ENCODE measurements at places on chromosomes 11 and 22. TPM values are rescaled to one million over a fixed set of nuclear protein-coding genes. Genes with fewer than 3 reads are reported as not detected.

- peaks cover 28% of the 10 kb centered on the region for H3K4me1 ChIP-seq
- H3K27ac ChIP-seq = peak overlapping the region; percentile 90
- DNase-seq = peak; percentile 62
- H3K36me3 ChIP-seq = peaks cover 17% of the 10 kb centered on the region
Measured at GRCh38 chr11:123742031-123742723, 717 bp upstream of the ZNF202 start.

DNA sequence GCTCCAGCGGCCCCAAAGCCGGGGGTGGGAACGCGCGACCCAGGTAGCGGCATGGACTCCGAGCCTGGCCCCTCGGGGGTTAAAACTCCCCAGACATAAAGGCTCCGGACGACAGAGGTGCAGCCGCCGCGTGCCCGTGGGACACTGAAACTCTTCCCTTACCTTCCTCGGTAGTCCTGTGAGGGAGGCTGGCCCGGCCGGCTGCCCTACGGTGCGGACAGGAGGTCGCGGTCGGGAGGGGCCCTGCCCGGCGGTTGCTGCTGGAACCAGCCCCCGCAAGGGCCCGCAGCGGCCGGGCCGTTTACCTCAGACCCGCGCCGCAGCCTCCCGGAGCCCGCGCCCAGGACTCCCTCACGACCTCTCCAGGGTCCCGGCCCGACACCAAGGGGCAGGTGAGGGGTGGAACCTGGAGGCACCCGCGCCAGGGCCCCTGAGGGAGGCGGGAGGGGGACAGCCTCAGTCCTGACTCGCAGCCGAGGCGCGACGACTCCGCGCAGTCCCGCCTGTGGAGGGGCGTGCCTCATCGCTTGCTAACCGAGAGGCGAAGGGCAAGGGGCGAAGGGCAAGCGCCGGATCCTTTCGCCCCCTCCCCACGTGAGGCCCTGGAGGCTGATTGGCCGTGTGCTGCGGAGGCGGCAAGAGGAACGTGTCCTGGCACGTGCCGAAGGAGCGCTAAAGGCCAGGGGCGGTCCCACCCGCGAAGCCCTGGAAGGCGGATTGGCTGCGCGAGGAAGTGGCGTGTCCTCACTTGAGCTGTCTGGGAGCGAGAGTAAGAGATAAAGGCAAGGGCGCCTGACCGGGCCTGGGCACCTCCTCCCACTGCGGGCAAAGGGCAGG lies at the start of gene UPB1:
Gene UPB1 (plus strand): TSS at position 805 of the 837 bp plus-strand sequence. CDS start 72 bp downstream, outside the sequence.
- no peak for DNase-seq
- H3K4me1 ChIP-seq = peaks cover 6% of the 10 kb centered on the region
- H3K27me3 ChIP-seq = peaks cover 41% of the 10 kb centered on the region

DNA sequence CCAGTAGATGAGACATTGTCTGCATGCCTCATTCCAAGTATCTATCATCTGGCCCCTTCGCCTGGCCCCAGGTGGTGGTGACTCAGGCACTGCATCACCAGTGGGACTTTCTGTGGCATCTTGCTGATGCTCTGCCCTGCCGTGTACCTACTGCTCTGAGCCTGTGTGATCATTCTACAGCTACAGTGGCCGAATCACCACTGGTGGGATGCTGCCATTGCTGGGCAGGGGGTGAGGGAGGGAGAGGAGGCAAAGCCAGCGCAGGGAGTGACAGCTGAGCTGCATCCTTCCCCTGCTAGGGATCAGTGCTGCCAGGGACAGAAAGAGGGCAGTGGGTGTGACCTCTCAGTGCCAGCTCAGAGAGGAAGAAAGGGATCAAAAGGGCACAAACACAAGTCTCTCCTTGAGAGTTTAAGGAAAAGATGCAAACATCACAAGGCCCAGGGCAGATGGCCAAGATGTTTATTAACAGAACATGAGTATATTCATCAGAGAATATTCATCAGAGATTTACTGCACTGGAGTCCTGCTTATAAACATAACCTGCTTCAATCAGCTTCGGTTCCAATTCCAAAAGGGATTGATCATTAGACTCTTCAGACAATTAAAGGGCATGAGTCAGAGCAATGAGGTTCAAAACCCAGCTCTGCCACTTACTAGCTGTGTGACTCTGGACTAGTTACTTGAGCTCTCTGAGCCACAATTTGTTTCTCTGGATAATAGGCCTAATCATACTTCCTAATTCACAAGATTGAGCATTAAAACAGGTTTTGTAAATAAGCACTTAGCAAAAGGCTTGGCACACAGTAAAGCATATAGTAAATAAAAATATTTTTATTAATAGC lies 109.8 kb downstream of the NAT10 start:
- H3K27me3 ChIP-seq = peaks cover 7% of the 10 kb centered on the region
- peak overlapping the region; percentile 30 for H3K4me3 ChIP-seq
- H3K36me3 ChIP-seq = peaks cover 4% of the 10 kb centered on the region
- H3K27ac ChIP-seq = peak overlapping the region; percentile 91

DNA sequence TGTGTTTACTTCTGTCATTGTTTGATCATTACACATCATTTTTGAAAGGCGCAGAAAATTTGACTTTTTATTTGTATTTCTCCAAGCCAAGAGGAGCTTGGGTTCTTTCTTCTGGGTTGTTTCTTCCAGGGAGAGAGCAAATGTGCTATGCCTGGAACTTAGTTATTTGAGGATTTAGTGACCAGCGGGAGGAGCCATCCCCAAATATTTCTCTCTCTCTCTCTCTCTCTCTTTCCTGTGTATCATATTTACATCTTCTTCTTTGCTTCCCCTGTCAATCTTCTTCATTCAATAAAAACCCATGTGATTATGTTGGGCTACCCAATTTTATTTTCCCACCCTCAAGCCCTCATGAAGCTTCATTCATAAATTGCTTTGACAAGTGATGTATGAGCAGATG lies 534.5 kb downstream of the LRRC4C start:
- no peak for DNase-seq
- no peaks in the 10 kb centered on the region for H3K27me3 ChIP-seq
- H3K4me1 ChIP-seq = no peaks in the 10 kb centered on the region

GRCh38 chr11:41377709-41378394 lies 81.6 kb downstream of the LRRC4C start:
- H3K4me3 ChIP-seq = no peak overlapping the region
- H3K27me3 ChIP-seq = no peaks in the 10 kb centered on the region
- H3K4me1 ChIP-seq = no peaks in the 10 kb centered on the region
- H3K36me3 ChIP-seq = no peaks in the 10 kb centered on the region
- no peak overlapping the region for H3K27ac ChIP-seq
- no peak for DNase-seq

GRCh38 chr11:101920992-101921391 lies 4.7 kb upstream of the ANGPTL5 start:
- no peaks in the 10 kb centered on the region for H3K4me1 ChIP-seq
- H3K36me3 ChIP-seq = no peaks in the 10 kb centered on the region
- no peak overlapping the region for H3K4me3 ChIP-seq

- H3K4me3 ChIP-seq = no peak overlapping the region
- H3K4me1 ChIP-seq = no peaks in the 10 kb centered on the region
- H3K27me3 ChIP-seq = no peaks in the 10 kb centered on the region
- DNase-seq = no peak
- no peak overlapping the region for H3K27ac ChIP-seq
Measured at GRCh38 chr11:121838571-121838970, 277.4 kb downstream of the BLID start.

DNA sequence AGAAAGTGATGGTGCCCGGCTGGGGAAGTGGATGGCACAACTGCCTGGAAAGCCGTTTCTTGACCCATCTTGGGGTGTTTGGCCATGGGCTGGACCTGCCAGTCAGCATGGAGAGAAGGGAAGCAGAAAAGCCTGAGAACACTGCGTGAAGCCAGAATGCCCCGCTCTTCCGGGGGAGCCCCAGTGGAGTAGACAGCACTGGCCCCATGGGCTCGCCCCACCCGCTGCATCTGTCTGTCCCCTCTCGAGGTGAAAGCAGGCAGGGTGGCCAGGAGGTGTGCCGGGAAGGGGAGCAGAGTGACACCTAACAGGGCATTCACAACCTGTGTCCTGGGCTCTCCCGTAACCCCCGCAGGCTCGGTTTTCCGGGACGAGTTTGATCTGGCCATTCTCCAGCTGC lies 57.1 kb upstream of the TBCEL start:
- H3K4me1 ChIP-seq = no peaks in the 10 kb centered on the region
- H3K4me3 ChIP-seq = no peak overlapping the region
- no peaks in the 10 kb centered on the region for H3K36me3 ChIP-seq
- peaks cover 3% of the 10 kb centered on the region for H3K27me3 ChIP-seq
- no peak overlapping the region for H3K27ac ChIP-seq

DNA sequence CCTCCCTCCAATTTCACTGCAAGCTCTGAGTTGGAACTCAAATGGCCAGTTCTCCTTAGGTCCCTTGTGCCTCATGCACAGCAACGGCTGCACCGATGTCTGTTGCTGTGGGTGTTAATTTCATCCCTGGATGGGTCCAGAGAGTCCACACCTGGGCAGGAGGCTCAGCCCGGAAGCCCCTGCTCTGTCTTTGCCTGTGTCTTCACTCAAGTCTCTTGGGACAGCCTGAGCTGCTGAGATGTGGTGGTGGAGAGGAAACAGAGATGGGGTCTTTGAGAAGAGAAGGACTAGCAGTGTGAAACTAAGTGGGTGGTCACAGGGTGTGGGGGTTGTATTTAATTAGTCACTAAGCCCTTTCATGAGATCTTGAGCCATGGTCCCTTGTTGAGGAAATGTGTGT lies 109.3 kb downstream of the NECTIN1 start:
- no peak overlapping the region for H3K4me3 ChIP-seq
- DNase-seq = no peak
- H3K27me3 ChIP-seq = peaks cover 9% of the 10 kb centered on the region
- no peaks in the 10 kb centered on the region for H3K36me3 ChIP-seq
- no peaks in the 10 kb centered on the region for H3K4me1 ChIP-seq

DNA sequence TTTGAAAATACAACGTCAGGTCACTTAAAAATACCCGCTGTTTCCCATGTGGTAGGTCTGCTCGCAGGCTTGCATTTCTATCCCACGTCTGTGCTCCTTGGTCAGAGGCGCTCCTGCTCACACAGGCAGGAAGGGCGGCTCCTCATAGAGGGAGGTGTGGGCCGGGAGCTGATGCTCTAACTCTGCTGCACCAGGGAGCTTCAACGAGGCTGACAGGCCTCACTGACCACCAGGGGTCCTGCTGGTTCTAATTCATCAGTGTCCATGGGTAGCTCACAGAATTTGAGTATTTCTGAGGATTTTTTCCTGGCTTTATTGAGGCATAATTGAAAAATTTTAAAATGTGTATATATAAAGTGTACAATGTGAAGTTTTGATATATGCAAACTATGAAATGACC lies 68.5 kb downstream of the PIWIL3 start:
- H3K4me3 ChIP-seq = no peak overlapping the region
- H3K4me1 ChIP-seq = no peaks in the 10 kb centered on the region
- H3K27ac ChIP-seq = no peak overlapping the region
- no peak for DNase-seq

- H3K27me3 ChIP-seq = no peaks in the 10 kb centered on the region
- no peak for DNase-seq
Measured at GRCh38 chr22:18909556-18909955, 3.4 kb downstream of the DGCR6 start.

DNA sequence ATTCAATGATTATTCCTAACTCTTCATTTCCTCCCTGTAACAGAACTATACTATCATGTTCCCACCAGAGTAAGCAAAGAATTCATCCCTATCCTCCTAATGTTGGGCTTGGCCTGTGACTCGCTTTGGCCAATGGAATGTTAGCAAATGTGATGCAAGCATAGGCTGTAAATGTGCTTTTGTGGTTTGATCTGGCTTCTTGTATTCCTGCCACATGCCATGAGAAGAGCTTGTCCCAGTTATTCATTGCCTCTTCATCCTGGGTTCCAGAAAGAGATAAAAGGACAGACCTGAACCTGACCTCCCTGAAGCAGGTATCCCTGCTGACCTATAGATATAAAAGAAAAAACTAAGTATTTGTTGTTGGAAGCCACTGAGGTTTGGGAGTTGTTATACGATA lies 51.0 kb downstream of the SYTL2 start:
- no peak overlapping the region for H3K4me3 ChIP-seq
- H3K4me1 ChIP-seq = peaks cover 69% of the 10 kb centered on the region
- no peak for DNase-seq
- H3K27ac ChIP-seq = no peak overlapping the region

GRCh38 chr22:44735518-44736428 lies 16.6 kb upstream of the ARHGAP8 start:
- H3K27ac ChIP-seq = no peak overlapping the region
- H3K27me3 ChIP-seq = no peaks in the 10 kb centered on the region
- H3K4me3 ChIP-seq = no peak overlapping the region

DNA sequence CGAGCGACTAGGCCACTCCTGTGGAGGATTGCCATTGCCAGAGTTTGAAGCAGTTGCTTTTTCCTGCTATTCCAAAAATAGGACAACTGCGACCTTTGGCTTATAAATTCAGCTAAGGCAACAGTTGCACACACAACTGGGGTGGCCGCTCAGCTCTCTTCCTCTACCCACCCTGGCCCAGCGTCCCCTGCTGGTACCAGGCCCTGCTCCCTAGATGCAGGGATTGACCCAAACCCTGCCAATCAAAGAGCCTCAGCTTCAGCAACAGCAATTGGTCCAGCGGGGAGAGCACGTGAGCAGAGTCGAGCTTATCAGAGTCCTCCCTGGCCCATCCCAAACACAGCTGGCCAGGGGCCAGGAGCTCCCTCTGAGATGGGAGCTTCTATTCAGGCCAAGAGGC lies 22.0 kb upstream of the CABP2 start:
- DNase-seq = no peak
- no peak overlapping the region for H3K4me3 ChIP-seq
- H3K36me3 ChIP-seq = no peaks in the 10 kb centered on the region
- no peaks in the 10 kb centered on the region for H3K4me1 ChIP-seq

- H3K4me3 ChIP-seq = no peak overlapping the region
- DNase-seq = no peak
- H3K4me1 ChIP-seq = peaks cover 18% of the 10 kb centered on the region
- peak overlapping the region; percentile 41 for H3K27ac ChIP-seq
- H3K27me3 ChIP-seq = no peaks in the 10 kb centered on the region
Measured at GRCh38 chr22:17705546-17705945, 67.0 kb downstream of the BCL2L13 start.

DNA sequence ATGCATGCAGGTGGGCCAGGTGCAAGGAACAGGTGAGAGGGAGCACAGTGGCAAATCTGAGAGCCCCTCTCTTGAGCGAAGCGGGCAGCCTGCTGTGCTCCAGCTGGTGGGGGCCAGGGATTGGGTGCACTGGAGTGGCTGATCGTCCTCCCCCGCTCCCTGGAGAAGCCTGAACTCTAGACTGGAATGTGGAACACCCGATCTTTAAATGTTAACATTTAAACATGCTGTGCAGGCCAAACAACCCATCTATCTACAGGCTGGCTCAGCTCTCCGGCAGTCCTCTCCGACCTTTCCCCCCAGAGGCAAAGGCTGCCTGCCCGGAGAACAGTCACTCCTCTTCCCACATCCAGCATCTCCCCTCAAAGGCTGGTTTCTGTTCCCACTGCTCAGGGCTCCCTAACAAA lies 5.1 kb downstream of the MRGPRF start:
- H3K4me1 ChIP-seq = no peaks in the 10 kb centered on the region
- no peak overlapping the region for H3K4me3 ChIP-seq
- no peak overlapping the region for H3K27ac ChIP-seq

GRCh38 chr11:78420255-78420764 lies 2.7 kb upstream of the GAB2 start:
- peak; percentile 86 for DNase-seq
- peak overlapping the region; percentile 64 for H3K27ac ChIP-seq
- peak overlapping the region; percentile 32 for H3K4me3 ChIP-seq

Gene POU2AF2
- total RNA-seq = 0.44 TPM

Gene OR51G2
- not detected for total RNA-seq

Gene KMT5B
- total RNA-seq = 34.7 TPM

Gene DERL3
- 14.8 TPM for total RNA-seq

Gene OR9G4
- total RNA-seq = not detected

Gene GRM5
- total RNA-seq = not detected

Gene LDLRAD3
- 0.54 TPM for total RNA-seq

Gene HBD
- not detected for total RNA-seq

Gene CHRM1
- total RNA-seq = not detected

Gene OR56A5
- total RNA-seq = not detected

Gene MFNG
- total RNA-seq = 207 TPM

Gene DDI1
- not detected for total RNA-seq

Gene TEX54
- total RNA-seq = 0.79 TPM

Gene ANO5
- not detected for total RNA-seq

Gene C11orf87
- not detected for total RNA-seq

Gene PRG2
- 0.35 TPM for total RNA-seq

Gene CABP2
- not detected for total RNA-seq
